NCI-H1417 (cell line): ENCODE measurements at places on chromosomes 11 and 22.

- no peak for DNase-seq
These were observed 32.4 kb upstream of the PRR5 start for GRCh38 chr22:44669561-44669976.

GRCh38 chr11:67300256-67300755, 3.0 kb upstream of the SSH3 start:
- DNase-seq = no peak

DNA sequence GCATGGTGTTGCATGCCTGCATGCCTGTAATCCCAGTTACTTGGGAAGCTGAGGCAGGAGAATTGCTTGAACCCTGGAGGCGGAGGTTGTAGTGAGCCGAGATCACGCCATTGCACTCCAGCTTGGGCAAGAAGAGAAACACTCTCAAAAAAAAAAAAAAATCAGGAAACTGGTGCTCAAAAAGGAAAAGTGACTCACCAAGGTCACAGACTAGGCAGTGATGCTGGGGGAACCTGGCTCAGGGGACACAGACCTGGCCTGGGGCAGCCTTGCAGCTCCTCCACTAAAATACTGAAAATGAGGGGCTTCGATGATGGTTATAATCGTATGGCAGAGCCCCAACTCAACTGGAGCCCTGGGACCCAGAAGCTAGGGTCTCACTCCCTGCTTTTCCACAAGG, 8.1 kb upstream of the SLC35E4 start:
- DNase-seq = no peak

- DNase-seq = no peak
These were observed 693.7 kb downstream of the OPCML start for GRCh38 chr11:132838627-132839026.

DNA sequence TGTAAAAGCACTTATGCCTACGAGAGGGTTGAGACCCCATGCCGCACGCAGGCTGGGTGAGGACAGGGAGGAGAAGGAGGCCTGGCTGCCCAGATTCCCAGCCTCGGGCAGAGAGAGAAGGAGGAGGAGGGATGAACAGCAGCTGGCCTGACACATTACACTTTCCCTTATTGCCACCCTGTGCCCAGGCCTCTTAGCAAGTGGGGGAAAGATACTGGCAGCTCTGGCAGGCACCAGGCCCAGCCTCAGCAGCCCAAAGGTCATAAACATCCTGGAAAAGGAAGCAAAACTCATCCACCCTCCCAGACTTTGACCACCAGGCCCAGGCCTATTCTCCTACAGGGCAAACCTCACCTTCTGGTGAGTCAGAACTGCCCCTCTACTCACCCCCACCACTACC, 4.7 kb downstream of the PLAAT3 start:
- DNase-seq = peak; percentile 13

GRCh38 chr22:25780673-25781072, 38.7 kb downstream of the MYO18B start:
- DNase-seq = peak; percentile 53

GRCh38 chr11:95827696-95828095, 37.4 kb downstream of the CEP57 start:
- no peak for DNase-seq

DNA sequence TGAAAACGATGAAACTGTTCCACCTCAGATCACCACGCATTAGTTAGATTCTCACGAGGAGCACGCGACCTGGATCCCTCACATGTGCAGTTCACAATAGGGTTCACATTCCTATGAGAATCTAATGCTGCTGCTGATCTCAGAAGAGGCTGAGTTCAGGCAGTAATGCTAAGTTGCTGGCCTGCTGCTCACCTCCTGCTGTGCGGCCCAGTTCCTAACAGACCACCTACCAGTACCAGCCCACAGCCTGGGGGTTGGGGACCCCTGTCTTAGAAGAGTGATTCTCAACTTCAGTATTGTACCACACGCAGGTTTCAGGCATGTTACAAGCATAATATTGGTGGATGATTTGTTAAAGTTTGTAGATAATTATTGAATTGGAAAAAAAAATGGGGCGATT, 182.7 kb downstream of the BLID start:
- no peak for DNase-seq

DNA sequence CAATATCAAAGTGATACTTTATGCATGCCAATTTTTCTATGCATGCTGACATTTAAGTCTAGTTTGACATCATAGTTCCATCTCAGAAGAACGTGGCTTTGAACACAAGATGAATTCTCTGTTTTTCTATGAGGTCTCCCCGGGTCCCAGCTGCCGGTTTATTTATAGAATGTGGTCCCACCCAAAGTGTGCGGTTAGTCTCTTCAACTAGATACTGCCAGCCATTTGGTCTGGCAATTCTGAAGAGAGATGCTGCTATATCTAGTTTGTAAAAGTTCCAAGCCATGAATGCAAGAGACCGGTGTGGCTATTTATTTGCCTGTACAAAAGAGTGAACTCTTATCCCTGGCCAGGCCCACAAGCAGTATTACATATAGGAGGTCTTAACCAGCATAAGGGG, 9.2 kb downstream of the OR5A2 start:
- no peak for DNase-seq

DNA sequence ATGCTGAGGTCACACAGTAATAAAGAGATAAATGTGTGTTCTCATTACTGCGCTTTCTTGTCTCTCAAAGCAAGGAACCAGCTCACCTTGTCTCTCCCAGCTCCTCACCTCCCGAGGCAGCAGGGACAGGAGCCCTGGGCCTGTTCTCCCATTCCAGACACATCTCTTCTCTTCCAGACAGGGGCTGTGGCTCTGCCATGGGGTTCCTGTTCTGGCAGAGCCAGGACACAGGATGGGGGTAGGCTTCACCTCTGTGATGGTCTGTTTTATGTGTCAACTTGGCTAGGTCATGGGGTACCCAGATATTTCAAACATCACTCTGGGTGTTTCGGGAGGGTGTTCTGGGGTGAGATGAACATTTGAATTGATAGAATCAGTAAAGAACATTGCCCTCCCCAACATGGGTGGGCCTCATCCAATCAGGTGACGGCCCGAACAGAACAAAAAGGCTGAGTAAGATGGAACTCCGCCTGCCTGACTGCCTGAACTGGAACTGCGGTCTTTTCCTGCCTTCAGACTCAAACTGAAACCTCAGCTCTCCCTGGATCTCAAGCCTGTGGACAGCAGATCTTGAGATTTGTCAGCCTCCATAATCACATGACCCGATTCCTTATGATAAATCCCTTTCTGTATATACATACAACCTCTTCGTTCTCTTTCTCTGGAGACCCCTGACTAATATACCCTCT, 2.0 kb upstream of the VSIG10L2 start:
- no peak for DNase-seq

GRCh38 chr22:34997633-34998299, 68.2 kb upstream of the ISX start:
- DNase-seq = no peak

DNA sequence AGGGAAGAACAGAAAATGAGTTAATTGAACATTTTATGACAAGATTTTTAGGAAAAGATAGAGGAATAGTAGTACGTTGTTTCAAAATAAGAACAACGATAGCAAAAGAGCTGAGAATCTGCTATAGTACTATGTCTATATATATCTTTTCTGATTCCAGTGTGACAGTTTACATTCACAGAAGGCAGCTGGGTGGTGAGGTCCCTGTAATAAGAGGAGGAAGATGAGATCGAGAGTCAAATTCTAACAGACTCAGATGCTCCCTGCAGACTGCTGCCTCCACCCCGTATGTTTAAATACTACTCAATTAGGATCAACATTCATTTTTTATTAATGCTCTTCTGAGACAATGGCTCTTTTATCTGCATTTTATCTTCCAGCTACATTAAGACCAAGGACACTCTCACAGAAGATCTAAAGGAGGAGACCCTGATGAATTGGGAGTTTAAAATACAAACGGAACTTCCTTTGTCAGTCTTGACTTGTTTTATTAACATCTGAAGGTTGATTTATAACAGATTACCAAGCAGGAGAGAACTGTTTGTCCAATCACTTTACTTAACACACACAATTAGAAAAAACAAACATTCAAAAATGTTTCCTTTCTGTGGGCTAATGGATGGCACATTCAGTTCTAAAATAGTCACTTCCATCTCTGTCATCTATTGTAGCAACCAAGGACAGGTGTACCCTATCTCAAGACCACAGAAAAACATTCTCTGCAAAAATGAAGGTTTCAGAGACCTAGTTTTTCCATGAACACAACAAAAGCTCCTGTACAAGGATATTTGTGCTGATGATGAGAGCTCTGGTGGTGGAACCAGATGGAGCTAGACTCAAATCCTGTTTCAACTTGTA, 240.2 kb downstream of the CADM1 start:
- DNase-seq = peak; percentile 84

- no peak for DNase-seq
These were observed 114.2 kb upstream of the CADM1 start for GRCh38 chr11:115618428-115618827.

DNA sequence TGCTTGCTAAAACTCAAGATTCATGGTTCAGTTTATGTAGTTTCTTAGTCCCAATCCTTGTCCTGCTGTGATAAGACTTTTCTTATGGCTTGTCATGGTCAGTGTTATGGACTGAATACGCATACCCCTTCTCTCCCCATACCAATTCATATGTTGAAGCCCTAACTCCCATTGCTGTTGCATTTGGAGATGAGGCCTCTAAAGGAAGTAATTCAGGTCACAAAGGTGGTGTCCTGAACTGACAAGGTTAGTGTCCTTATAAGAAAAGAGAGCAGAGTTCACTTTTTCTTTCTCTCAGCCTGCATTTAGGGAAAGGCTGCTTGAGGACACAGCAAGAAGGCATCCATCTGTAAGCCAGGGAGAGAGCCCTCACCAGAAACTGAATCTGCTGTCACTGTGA, 618.2 kb downstream of the LRRC4C start:
- no peak for DNase-seq

- DNase-seq = no peak
These were observed 19.5 kb downstream of the CTSC start for GRCh38 chr11:88318017-88318416.

GRCh38 chr22:20606041-20606783, 98.8 kb downstream of the MED15 start:
- DNase-seq = peak; percentile 22
